ENCODE measurements at places on chromosomes 7 and 10.

GRCh38 chr7:133789974-133790373 lies 337.2 kb upstream of the LRGUK start:
- no peak for DNase-seq

DNA sequence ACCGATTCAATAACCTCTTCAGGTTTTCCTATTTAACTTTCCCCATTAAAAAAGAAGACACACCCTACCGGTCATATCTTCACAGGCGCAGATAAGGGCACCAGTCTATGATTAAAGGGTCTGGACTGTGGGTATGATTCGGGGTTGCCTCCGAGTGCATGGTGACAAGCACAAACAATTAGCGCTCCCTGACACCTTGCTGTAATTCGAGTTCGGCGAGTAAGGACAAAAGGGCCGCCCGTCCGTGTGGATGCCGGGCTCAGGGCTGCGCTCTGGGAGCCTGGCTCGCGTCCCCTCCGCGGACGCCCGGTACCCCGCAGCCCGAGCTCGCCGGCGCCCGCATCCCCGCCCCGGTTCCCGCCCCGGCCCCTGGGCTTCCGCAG lies 111.9 kb upstream of the RHEB start:
- DNase-seq: peak; percentile 14

DNA sequence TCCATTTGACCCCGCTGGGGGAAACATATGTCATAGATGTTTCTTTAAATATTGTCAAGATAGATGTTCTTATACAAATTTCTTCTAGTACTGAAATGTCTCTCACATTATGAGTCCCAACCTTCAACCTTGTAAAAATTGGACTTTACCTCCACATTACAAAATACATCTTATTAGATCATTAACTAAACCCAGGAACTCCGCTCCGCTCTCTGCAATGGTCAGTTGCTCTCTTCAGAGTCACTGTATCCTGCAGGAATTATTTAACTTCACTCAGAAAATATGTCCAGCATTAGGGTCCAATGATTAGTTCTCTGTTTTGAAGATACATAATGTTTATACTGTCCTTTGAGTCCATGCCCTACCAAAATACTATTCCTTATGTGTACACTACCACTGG lies 8.5 kb upstream of the AKR1D1 start:
- DNase-seq: no peak

DNA sequence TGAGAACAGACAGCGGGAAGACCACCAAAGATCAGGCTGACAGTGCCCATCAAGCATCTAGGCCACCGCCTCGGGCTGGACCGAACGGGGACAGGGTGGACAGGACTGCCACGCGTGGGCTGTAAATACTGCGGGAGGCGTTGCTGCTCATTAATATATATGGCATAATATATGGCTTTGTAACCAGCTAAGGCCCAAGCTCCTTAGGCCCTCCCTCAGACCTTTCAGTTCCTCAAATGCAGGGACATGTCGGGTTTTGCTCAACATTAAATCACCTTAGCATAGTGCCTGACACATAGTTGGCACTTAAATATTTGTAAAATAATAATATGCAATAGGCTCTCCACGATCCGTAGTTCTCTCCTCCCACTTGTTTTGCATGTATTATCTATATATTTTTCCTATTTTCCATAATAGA lies 402 bp upstream of the TMEM168 start:
- peak; percentile 20 for DNase-seq

- DNase-seq: no peak
Observed at GRCh38 chr7:27680610-27681009, 17.9 kb upstream of the HIBADH start.

GRCh38 chr7:75639886-75640190 lies 98.9 kb downstream of the HIP1 start:
- no peak for DNase-seq

GRCh38 chr7:27678617-27679260 lies 16.1 kb upstream of the HIBADH start:
- DNase-seq: no peak

- DNase-seq: no peak
Observed at GRCh38 chr7:130935564-130936157, 201.7 kb upstream of the KLF14 start.

DNA sequence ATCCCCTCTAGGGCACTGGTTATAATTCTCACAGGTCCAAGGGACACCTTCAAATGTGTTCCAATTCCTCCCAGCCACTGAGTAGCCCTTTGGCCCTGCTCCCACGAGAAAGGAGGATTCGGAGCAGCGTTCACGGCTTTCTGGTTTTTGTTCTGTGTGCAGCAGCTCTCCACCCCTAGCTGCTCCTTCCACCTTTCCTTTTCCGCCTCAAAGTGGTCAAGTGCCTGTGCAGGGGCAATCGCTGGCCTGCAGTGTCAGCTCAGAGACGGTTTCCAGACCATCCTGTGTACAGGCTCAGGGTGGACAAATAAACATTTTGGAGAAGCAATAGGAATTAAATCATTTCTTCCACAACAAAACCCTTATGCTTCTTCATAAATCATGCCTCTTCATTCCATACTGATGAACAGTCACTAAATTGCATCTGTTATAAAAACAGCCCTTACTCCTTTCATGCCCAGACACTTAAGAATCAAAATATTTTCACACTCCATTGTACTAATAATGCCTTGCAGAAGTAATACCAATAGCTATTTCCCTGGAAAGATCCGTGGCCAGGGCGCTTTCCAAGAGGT lies 1.1 kb downstream of the KIAA1549 start:
- no peak for DNase-seq

- no peak for DNase-seq
Observed at GRCh38 chr10:86654411-86655172, at the start of gene OPN4. OPN4 (plus strand) TSS chr10:86654547; CDS start chr10:86654784, 237 bp downstream.

- DNase-seq: no peak
Observed at GRCh38 chr7:81725003-81725811, 44.6 kb downstream of the HGF start.

DNA sequence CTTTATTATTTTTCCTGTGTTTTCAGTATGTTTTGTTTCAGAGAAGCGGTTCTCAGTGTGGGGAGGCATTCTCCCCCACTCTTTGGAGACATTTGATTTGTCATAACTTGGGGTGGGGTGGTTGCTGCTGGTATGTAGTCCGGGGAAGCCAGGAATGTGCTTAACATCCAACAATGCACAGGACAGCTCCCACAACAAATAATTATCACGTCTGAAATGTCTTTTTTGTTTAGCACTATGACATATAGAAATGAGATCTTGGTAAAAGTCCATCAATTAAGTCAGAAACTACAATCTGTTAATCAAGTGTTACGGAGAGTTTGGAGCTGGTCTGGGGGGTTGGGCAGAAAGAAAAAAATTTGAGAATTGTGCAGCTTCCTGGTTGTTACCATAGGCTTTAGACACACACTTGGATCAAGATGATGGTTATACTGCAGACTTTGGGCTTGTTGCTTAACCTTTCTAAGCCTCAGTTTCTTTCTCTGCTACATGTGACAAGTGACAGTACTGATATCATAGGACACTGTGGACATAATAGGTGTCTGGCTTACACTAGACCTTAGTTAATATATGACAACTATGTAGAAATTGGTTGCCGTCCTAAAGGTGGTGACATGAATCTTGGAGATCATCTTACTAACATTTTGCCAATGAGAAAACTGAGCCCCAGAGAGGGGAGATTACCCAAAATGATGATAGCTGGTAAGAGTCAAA lies 113.7 kb downstream of the LRMDA start:
- no peak for DNase-seq

GRCh38 chr7:101140339-101140699 lies 13.4 kb downstream of the SERPINE1 start:
- DNase-seq: no peak

GRCh38 chr10:128095753-128096469 lies 30.3 kb downstream of the MKI67 start:
- no peak for DNase-seq

- no peak for DNase-seq
Observed at GRCh38 chr10:35889226-35889625, 247.1 kb upstream of the FZD8 start.

DNA sequence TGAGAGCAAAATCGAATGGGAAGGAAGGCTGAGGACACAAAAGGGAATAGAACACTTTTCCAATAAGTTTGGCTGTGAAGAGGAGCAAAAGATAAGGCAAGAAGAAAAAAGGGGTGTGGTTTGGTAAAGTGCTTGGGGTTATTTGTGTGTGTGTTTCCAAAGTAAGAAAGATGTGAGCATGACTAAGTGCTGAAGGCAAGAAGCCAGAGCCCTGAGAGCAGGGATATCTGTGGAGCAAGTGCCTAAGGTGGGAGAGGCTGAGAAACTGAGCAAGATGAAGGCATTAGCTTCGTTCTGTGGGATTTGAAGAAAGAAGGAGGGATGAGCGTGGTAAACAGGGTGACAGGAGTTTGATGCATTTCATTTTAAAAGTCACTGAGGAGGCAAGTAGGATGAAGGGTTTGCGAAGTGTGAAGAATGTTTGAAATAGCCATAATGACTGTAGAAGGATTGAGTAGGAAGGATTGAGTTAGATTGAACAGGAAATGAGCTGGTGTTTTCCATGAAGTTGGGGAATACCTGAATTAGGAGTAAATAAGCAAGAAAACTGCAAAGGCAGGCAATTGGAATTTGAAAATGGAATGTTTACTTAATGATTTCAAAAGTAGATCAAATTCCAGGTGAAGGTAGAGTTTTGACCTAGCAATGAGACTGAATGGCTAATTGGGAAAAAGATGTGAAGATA lies 19.9 kb upstream of the SP4 start:
- no peak for DNase-seq

GRCh38 chr7:30728591-30729100 lies 23.3 kb upstream of the INMT start:
- no peak for DNase-seq

- DNase-seq: no peak
Observed at GRCh38 chr10:6494936-6495592, 85.0 kb downstream of the PRKCQ start.

GRCh38 chr7:66076462-66077329 lies 1.1 kb downstream of the ASL start:
- DNase-seq: peak; percentile 37

GRCh38 chr7:24134535-24134934 lies 149.5 kb upstream of the NPY start:
- DNase-seq: no peak

DNA sequence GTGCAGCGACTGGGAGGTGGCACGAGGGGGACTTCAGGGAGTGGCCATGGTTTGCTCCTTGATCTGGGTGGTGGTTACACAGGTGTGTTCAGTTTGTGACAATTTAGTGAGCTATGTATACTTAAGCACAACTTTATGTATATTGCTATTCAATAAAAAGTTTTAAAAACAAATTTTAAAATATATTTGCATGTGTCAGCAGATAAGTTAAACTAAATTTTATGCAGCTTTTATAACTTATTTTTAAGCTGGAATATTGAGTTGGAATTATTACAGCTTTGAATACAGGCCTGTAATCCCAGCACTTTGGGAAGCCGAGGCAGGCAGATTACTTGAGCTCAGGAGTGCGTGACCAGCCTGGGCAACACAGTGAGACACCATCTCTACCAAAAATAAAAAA lies 5.4 kb downstream of the BAIAP2L1 start:
- no peak for DNase-seq

GRCh38 chr7:4406288-4407058 lies 275.6 kb upstream of the FOXK1 start:
- DNase-seq: no peak

DNA sequence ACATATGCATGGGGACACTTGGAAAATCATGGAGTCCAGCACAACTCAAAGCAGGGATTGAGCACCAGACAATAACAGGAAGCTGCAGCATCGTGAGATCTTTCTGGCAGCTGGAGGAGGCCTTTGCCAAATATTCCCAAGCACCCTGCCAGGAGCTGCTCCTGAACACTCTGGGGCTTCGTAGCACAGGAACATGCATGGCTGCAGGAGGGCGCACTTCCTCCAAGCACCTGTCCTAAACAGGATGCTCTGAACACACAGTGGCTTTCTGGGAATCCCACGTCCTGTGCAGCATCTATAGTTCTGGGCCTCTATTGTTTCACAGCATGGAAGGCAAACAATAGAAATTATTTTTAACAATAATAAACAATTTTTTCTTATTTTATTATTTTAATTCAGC lies 4.1 kb downstream of the ABLIM1 start:
- no peak for DNase-seq

DNA sequence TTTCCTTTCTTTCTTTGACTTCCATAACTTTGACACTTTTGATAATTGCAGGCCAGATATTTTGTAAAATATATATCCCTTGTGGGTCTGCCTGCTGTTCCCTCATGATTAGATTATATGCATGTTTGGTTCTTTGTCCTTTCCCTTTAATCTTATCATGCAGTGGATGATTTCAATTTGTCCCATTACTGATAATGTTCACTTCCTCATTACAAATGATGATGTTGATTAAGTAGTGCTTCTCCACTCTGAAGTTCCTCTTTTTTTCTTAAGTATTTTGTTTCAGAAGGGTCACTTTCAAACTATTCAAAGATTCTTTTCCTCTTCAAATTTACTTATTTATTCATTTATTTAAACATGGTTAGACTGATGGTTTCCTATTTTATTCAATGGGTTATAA lies 898.1 kb downstream of the XPNPEP1 start:
- DNase-seq: peak; percentile 25

GRCh38 chr10:110160081-110160480 lies 47.3 kb upstream of the MXI1 start:
- DNase-seq: no peak

DNA sequence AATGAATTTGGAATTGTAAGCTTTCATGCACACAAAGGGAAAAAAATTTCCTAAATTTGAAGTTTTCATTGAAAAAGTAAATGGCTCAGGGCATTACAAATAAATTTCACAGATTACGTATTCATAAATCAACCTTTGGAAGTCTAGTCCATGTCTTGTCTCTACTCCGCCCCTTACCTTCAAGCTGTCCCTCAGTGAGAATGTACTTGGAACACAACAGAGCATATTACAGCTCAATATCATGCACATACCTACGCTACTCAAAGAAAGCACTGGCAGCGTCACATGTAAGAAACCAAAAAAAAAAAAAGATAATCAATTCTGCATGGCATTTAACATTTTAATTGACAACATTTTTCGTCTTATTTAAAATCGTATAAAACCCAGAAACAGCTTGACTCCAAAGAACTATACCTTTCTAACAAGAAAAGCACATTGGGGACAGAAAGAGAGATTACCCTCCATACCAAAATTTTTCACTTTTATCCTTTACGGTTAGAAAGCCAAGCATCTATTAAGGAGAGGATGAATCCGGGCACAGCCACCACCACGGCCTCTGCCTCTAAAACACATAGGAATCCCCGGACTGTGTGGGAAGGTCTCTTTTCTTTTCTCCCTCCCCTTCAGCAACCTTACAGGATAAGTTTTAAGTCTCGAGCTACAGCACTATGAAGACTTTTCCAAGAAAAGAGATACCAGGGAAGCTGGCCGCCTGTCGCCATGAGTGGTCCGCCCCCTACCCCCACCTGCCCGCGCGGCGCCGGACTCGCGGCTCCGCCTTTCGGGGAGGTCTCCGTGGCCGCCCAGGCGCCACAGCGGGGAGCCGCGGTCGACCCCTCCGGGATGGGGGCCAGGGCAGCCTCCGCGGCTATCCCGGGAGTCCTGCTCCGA lies 1.1 kb downstream of the JMJD1C start:
- DNase-seq: no peak

GRCh38 chr10:104053201-104053600 lies 32.5 kb downstream of the COL17A1 start:
- DNase-seq: no peak

Data from AML-193 (cell line).